ENCODE measurements at places on chromosomes 5 and 9.

DNA sequence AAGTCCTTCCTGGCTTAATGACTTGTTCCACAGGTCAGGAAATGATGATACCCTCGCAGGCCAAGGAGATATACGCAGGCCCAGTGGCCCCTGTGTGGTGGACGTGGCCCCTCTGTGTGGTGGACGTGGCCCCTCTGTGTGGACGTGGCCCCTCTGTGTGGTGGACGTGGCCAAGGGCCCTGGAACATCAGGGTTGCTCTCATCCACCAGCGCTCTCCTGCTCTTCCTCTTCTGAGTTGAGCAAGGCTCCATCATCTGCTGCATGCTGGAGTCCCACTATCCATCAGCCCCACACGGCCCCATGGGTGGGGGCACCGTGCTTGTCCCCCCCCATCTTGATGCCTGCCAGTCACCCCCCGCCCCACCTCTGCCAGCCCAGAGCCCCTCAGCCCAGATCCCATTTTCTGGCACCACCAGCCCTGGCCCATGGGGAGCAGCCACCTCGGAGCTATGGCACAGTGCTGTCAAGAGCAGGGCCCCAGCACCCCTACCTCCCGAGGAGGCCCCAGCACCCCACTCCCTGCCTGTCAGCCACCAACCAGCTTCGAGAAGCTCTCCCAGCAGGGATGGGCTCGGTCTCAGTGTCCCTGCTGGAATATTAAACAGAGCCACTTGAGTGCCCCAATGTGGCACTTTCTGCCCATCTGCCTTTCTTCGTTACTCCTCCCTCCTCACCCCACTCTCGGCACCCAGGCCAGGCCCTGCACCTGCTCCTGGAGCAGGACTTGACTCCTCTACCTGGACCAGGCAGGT, 8.1 kb downstream of the LRRC14B start:
- no peak for DNase-seq

DNA sequence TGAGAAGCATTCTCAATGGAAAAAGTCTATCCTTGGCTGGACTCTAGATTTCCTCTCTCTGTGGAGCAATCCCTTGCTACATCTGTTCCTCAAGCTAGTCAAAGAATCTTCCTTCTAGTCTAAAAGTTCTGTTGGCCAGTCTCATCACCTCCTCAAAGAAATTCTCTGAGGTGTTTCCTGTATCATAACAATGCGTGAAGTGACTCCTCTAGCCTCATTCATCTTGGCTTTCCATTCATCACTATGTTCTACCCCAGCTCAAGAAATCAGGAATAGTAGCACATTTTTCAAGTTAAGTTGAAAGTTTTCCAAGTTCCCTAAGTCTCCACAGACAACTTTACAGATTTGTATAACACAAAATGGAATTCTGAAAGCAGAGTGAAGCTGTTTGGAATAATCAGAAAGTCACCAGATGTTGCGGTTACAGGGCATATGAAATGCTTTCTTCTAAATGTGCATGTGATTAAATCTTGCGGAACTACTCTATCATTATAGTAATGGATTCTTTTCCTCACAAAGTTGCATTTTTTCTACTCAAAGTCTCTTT, 176.6 kb upstream of the FREM1 start:
- no peak for DNase-seq

DNA sequence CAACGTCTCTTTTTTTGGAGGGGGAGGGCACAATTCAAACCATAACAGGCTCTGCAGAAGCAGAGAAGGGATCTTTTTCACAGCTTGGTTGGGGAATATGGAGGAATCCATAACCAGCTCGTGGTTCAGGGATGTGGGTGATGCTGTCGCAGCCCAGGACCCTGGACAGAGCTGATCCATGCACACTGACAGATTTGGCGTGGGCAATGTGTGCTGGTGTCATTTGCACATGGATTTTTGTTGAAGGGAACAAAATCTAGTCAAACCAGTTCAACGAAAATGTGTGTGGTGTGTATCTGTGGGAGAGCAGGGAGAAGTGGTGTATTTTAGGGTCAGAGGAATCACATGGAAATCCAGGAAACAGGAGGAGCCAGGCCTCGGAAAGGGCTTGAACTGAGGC, 4.2 kb downstream of the DOCK2 start:
- DNase-seq: no peak

- no peak for DNase-seq
Measured at GRCh38 chr5:81779125-81779915, 28.4 kb upstream of the SSBP2 start.

GRCh38 chr9:116381350-116381749, 227.8 kb downstream of the PAPPA start:
- DNase-seq: no peak

- no peak for DNase-seq
Measured at GRCh38 chr5:39211773-39212172, 7.6 kb downstream of the FYB1 start.

DNA sequence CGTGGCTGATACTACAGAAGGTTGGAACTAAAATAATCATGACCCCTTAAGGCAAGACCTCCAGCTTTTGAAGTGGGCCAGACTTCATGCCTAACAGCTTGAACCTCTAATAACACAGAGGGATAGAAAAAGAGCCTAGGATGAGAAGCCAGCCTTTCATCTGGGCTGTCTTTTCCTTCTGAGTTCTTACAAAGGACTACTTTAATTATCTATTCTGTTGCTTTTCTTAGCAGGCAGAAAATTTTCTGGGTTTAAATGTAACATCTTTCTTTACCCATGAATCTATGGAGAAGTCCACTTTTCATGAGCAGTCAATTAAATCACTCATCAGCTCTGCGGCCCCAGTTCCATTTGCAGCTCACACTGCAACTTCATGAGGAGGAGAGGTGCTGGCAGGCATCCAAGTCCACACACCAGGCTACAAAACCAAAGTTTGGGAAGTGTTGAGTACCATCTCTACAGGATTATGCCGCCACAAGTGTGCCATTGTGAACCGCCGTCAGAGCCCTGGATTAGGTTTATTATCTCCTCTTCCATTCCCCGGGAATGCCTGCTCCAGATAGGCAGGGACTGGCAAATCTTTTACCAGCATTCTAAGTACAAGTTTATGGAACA, 192.0 kb downstream of the TLE4 start:
- no peak for DNase-seq

GRCh38 chr5:96952974-96953730, 17.3 kb downstream of the LNPEP start:
- DNase-seq: no peak

GRCh38 chr9:134364391-134365114, 38.3 kb downstream of the RXRA start:
- no peak for DNase-seq

GRCh38 chr5:64074533-64074932, 91.1 kb upstream of the RNF180 start:
- DNase-seq: peak; percentile 8

DNA sequence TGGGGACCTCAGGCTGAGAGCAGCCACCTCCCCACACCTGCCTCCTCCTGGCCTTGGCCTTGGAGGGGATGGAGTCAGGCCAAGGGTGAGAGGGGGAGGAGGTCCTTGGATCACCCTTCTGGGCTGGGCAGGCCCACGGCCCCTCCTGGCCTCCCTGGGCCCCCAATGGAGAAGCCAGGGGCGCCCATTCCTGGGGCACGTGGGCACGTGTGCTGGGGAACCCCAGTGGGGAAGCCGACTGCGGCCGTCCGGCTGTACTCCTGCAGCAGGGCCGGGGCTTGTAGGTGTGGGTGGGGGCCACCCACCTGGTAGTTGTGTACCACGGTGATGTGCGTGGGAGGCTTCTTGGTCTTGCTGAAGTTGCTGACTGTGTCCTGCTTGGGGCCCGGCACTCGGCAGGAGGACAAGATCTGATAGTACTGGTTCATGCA, 8.5 kb downstream of the CRAT start:
- no peak for DNase-seq

GRCh38 chr5:180652771-180653170, 3.4 kb upstream of the FLT4 start:
- DNase-seq: no peak

- DNase-seq: no peak
Measured at GRCh38 chr5:18393565-18394442, 759.5 kb downstream of the TAF11L14 start.

GRCh38 chr5:38060354-38060753, 198.0 kb upstream of the EGFLAM start:
- DNase-seq: no peak

DNA sequence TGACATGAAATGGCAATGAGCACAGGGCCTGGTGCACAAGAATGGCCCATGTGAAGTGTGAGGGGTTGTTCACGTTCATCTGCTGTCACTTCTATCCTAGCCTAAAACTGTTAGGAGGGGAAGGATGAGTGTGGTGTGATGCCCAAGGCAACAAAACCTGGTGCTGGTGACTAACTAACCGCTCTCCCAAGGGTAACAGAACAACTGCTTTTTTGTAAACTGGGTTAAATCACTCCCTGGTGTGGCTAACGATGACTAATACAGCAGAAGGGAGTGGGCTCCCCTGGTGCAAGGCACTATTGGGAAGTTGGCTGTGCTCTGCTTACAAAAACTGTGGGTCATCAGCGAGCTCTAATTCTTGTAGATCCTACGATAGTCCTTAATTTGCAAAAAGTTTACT, 103.2 kb upstream of the VCAN start:
- DNase-seq: no peak

DNA sequence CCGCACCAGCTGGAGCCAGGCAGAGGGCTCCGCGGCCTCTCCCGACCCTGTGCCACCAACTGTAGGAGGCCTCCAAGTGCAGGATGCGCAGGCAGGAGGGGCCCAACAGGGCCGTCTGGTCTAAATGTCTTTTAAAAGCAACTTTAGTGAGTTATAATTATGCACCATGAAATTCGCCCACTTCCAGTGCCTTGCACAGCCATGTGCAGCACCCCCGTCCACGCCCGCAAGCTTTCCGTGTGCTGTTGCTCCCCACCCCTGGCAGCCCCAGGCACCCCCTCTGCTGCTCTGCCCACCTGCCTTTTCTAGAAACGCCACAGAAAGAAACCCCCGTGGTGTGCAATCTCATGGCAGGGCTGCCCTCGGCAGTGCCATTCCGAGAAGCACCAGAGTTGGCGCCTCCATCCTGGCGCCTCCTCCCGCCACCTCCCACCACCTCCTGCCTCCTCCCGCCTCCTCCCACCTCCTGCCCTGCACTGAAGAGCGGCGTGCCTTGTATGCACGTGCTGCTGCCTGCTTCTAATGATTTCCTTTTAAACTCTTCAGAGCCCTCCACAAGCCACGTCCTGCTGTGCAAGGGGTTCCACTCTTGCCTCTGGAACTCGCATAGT, 7.5 kb upstream of the SLC6A18 start:
- DNase-seq: no peak

DNA sequence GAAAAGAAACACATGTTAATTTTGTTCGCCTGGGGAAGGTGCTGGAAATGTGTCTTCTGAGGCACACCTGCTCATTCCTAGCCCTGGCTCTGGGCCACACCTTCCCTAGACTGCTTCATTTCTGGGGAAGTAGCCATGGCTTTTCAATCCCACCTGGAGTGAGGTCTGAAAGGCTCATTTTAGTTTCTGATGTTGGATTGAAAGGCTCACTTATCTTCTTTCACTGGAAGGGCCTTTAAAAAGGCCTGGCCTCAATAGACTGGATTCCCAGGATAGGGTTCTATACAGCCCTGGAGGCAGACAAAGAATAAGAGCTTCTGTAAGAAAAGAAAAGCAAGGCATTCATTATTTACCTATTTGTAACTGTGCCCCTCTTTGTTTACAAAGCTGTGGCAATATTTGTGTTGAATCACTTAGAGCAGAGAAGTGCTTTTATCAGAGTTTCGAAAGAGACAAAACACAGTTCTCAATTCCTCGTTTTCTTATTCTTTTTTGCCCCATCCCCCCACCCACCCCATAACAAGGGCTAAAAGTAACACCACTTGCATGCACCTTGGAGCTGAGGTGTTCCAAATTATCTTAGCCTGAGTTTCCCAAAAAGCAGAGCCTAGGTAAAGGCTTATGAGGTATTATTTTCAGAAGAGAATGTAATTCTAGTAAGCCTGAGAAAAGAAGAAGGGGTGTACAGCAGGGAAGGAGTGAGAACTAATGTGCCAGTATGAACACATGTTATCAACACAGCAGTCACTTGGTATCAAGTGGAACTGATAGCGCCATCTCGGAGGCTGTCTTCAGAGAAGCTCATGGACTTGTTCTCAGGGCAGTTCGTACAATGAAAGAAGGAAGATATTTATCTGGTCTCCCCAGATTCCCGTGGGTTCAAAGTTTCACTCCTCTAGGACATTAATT, 413.1 kb downstream of the KCTD16 start:
- DNase-seq: peak; percentile 10

DNA sequence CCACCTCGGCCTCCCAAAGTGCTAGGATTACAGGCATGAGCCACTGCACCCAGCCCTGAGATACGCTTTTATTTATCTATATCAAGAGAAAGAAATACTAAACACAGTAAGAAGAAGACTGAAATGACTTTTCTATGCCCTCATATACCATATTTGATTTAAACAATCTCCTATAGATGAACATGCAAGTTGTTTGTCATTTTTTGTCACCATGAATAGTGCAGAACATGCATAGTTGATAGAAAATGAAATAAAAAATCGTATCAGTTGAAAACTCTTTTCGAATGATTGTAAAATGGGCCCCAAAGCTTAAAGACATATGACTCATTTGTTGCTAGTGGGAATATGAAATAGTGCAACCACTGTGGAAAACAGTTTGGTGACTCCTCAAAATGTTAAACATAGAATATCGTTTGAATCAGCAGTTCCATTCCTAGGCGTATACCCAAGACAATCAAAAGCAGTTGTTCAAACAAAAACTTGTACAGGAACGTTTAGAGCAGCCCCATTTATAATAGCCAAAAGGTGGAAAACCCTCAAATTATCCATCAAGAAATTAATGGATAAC, 61.4 kb upstream of the ANKH start:
- DNase-seq: no peak

DNA sequence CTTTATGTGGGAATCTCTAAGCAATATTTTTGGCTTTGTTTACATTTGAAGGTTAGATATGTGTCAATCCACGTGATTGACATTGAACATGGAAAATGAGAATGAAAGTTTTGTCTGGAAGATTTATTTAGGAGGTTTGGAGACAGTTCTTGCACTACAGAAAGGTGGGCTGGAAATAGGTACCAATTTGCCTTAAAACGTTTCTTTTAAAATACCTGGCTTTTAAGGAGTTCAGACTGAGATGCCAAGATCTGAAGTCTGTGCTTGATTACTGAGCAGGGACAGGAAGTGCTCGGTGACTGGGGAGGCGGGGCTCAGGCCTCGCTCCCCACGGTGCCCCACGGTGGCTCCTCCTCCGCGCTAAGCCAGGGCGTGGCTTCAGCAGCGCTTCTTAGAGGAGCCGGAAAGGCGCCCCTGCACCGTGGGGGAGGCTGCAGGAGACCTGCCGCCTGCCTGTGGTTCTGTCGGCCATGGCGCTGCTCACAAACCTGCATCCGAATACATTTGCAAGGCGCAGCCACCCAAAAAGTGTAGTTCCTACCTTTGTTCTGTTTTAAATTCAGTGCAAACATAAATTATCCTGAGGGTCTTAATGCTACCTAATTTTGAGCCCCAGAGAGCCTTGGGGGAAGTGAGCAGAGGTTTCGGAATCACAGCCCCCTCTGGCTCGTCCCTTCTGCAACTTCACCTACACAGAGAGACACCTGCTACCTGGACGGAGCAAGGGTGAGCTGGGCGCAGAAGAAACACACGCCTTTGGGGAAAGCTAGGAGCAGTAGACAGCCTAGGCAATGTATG, 49.2 kb downstream of the USP20 start:
- DNase-seq: peak; percentile 89

- no peak for DNase-seq
Measured at GRCh38 chr9:131776036-131776435, 36.2 kb upstream of the RAPGEF1 start.

- no peak for DNase-seq
Measured at GRCh38 chr5:179405054-179405416, 59.8 kb upstream of the ADAMTS2 start.

All from NCI-H1436 (cell line).